ENCODE measurements at places on chromosomes 4 and X.

GRCh38 chr4:7666744-7667143 is 232.0 kb upstream of the PSAPL1 start:
- no peak for DNase-seq

- DNase-seq = no peak
Measured at GRCh38 chr4:139223682-139224317, 46.8 kb upstream of the ELF2 start.

DNA sequence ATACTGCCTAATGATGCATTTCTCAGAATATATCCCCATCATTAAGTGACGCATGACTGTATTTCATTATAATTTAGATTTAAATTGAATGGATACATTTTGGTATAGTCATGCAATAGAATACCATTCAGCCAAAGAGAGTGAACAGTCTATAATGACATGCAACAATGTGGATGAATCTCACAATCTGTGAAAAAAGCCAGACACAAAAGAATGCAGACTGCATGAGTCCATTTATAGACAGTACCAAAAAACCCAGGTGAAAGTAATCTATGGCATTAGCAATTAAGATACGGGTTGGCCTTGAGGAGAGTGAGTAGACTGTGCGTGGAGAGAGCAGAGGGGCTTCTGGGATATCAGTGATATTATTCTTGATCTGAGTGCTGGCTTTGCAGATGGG is 239.7 kb upstream of the PGRMC2 start:
- no peak for DNase-seq

GRCh38 chr4:39047681-39048080 is 14.4 kb upstream of the KLHL5 start:
- DNase-seq = no peak

DNA sequence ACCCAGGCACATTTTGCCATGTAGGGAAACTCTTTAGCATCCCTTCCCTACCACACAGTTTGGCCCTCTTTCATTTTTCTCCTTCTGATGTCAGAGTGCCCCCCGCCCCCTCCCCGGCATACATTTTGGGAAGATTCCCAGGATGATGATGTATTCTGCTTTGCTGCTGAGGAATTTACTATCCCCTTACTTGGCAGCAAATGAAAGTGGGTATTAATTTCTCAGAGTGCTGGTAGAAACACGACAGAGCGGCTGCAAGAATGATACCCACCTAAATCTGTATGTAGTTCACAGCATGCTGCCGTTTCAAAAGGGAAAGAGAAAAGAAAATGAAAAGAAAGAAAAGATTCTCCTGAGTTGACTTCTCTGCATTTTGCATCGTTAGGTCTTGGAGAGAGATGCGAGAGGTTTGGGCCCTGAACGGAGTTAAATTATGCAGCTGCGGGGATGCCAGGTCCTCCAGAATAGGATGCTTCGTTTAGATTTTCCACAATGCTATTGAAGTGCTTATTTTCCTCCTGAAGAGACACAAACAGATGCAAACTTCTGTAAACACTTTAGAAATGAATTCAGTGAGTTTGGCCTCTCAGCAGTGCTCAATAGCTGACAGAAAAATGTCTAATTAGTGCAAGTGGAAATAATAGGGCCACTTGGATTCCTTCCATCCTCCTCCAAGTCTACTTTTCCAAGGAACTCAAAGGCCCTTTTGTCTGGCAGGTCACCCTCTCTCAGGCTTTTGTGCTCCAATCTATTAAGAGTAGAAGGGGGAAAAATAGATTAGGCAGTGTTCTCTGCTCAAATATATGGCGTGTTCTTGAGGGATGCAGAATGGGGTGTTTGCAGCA is 106.2 kb downstream of the ALPK1 start:
- DNase-seq = no peak

GRCh38 chrX:33014949-33015348 is 196.4 kb downstream of the DMD start:
- no peak for DNase-seq

GRCh38 chr4:55498051-55498450 is 48.7 kb downstream of the CLOCK start:
- DNase-seq = no peak

- no peak for DNase-seq
Measured at GRCh38 chr4:17962171-17962570, 59.4 kb downstream of the LCORL start.

DNA sequence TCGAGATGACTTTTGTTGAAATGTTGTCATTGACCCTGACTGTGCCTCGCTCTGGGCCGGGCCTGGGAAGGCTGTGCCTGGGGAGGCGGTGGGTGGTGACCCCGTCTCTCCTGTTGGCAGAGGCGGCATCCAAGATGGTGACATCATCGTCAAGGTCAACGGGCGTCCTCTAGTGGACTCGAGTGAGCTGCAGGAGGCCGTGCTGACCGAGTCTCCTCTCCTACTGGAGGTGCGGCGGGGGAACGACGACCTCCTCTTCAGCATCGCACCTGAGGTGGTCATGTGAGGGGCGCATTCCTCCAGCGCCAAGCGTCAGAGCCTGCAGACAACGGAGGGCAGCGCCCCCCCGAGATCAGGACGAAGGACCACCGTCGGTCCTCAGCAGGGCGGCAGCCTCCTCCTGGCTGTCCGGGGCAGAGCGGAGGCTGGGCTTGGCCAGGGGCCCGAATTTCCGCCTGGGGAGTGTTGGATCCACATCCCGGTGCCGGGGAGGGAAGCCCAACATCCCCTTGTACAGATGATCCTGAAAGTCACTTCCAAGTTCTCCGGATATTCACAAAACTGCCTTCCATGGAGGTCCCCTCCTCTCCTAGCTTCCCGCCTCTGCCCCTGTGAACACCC is 36.4 kb downstream of the HTRA3 start:
- DNase-seq = no peak

DNA sequence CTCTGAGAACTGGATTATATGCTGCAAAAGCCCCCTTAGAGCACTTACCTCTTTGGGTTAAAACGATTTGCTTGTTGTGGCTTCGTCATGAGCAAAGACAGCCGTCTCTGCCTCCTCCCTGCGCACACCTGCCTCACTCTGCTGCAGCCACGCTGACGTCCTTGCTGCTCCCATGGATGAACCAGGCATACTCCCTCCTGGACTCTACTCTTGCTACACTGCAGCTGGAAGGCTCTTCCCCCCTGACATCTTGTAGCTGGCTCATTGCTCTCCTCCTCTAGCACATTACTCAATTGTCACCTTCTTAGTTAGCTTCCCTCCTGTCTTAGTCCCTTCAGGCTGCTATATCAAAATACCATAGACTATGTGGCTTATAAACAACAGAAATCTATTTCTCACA is 59.3 kb downstream of the FAM114A1 start:
- no peak for DNase-seq

- DNase-seq = no peak
Measured at GRCh38 chr4:124890522-124890921, 178.0 kb upstream of the ANKRD50 start.
